ENCODE measurements at places on chromosomes 16 and 17.
A peak's percentile ranks its signal among the peaks of the same experiment; 100 is the strongest.

DNA sequence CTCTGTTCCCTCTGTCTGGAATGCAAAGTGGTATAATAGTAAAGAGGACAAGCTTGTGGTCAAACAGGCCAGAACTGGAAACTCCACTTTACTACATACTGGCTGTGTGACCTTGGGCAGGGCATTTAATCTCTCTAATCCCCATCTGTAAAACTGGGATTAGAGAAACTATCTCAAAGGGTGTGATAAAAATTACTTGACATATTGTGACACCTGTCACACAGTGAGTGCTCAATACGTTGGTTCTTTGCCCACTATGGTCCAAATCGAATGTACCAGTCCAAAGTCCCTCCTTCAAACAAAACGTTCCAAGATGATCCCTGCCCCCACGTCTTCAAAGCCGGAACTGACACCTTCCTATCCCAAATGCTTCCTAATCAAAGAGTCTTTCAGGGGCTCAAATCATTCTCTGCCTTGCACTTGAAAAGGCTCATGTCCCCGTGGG is 734 bp downstream of the PGAP3 start:
- no peak for DNase-seq

GRCh38 chr17:56297184-56297583 is 143.9 kb downstream of the ANKFN1 start:
- DNase-seq, result peak; percentile 53

DNA sequence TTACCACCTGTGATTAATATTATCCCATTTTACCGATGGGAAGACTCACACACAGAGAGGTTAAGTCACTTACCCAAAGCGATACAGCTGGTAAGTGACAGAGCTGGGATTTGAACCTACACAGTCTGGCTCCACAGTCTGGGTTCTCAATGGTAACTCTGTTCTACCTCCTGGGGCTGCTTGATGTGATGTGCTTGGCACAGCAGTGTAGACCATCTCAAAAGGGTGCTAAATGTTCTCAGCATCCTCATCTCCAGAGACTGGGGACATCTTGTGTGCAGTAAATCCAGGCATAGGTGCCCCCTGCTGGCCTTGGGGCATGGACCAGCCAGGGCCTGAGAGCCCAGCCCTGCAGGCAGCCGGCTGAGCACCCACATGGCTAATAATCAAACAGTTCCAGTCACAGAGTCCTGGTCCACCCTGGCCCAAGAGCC is 15.4 kb upstream of the KATNB1 start:
- peak; percentile 34 for DNase-seq

- DNase-seq, result peak; percentile 42
Observed at GRCh38 chr17:28008513-28008912, 34.0 kb upstream of the NLK start.

GRCh38 chr17:78172249-78173051 is 4.1 kb downstream of the SYNGR2 start:
- peak; percentile 14 for DNase-seq

- no peak for DNase-seq
Observed at GRCh38 chr16:25625620-25626019, 66.1 kb upstream of the HS3ST4 start.
